Trophoblast cell (in vitro differentiated cells and primary cell): ENCODE measurements at places on chromosomes 16 and 17.
A peak's percentile ranks its signal among the peaks of the same experiment; 100 is the strongest.

- H3K27me3 ChIP-seq: peaks cover 38% of the 10 kb centered on the region
- DNase-seq: no peak
Measured at GRCh38 chr17:44972953-44973352, 4.8 kb upstream of the C1QL1 start.

GRCh38 chr16:1131378-1131994 is 21.4 kb upstream of the CACNA1H start:
- no peaks in the 10 kb centered on the region for H3K27me3 ChIP-seq
- H3K4me1 ChIP-seq: no peaks in the 10 kb centered on the region
- no peak for DNase-seq

DNA sequence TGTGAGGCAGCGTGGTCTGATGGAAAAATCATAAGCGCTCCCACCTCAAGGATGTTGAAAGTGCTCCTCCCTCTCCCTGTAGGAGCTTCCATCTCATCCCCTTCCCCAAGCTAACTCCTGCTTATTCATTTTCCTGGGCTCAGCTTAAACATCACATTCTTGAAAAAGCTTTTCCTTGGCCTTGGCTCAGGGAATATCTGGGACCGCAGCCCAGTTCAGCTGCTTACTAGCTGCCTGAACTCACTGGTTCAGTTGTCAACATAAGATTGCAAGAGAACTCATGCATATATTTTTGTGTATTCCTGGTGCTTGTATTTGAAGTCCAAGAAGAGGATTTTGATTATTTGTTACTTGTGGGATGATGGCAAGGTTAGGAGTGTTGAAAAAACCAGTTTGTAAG is 91.5 kb downstream of the UTP18 start:
- no peak for DNase-seq
- no peaks in the 10 kb centered on the region for H3K27me3 ChIP-seq
- H3K36me3 ChIP-seq: no peaks in the 10 kb centered on the region
- no peak overlapping the region for H3K4me3 ChIP-seq

DNA sequence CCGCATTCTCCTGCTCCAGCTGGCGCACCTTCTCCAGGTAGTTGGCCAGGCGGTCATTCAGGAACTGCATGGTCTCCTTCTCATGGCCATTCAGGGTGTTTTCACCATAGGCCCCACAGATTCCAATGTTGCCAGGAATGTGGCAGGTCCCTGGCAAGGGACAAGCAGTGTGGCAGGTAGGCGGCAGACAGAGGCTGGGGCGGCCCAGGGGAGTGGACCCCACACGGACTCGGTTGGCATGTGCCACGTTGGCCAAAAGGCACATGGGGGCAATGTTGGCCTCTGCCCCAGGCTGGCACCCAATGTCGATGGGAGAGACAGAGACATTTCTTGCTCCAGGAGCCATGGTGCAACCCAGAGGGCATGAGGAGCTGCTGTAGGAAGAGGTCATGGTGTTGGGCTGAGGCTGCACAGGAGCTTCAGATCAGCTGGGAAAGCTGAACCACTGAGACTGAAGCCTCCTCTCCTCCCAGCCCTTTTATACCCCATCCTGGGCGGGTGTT is at the start of gene KRT38:
Gene KRT38, minus strand, starts transcription at position 453 of the 503 bp plus-strand sequence. Its CDS starts 62 bp downstream, at position 391.
- no peaks in the 10 kb centered on the region for H3K36me3 ChIP-seq
- H3K27ac ChIP-seq: no peak within 1 kb of the TSS
- no peaks in the 10 kb centered on the region for H3K27me3 ChIP-seq
- no peak for DNase-seq
- H3K4me1 ChIP-seq: no peaks in the 10 kb centered on the region
- H3K4me3 ChIP-seq: no peak within 1 kb of the TSS

- H3K4me1 ChIP-seq: no peaks in the 10 kb centered on the region
- DNase-seq: peak; percentile 27
- no peak overlapping the region for H3K4me3 ChIP-seq
- no peak overlapping the region for H3K27ac ChIP-seq
Measured at GRCh38 chr16:23729503-23730424, 16.7 kb upstream of the ERN2 start.

- no peaks in the 10 kb centered on the region for H3K27me3 ChIP-seq
- H3K27ac ChIP-seq: no peak overlapping the region
- H3K4me3 ChIP-seq: no peak overlapping the region
- no peaks in the 10 kb centered on the region for H3K4me1 ChIP-seq
- no peak for DNase-seq
- no peaks in the 10 kb centered on the region for H3K36me3 ChIP-seq
Measured at GRCh38 chr16:78478267-78478861, 378.9 kb downstream of the WWOX start.

- no peaks in the 10 kb centered on the region for H3K36me3 ChIP-seq
- DNase-seq: no peak
- peaks cover 10% of the 10 kb centered on the region for H3K4me1 ChIP-seq
- H3K4me3 ChIP-seq: no peak overlapping the region
- peaks cover 7% of the 10 kb centered on the region for H3K27me3 ChIP-seq
Measured at GRCh38 chr16:10880594-10881452, 3.8 kb downstream of the CIITA start.

DNA sequence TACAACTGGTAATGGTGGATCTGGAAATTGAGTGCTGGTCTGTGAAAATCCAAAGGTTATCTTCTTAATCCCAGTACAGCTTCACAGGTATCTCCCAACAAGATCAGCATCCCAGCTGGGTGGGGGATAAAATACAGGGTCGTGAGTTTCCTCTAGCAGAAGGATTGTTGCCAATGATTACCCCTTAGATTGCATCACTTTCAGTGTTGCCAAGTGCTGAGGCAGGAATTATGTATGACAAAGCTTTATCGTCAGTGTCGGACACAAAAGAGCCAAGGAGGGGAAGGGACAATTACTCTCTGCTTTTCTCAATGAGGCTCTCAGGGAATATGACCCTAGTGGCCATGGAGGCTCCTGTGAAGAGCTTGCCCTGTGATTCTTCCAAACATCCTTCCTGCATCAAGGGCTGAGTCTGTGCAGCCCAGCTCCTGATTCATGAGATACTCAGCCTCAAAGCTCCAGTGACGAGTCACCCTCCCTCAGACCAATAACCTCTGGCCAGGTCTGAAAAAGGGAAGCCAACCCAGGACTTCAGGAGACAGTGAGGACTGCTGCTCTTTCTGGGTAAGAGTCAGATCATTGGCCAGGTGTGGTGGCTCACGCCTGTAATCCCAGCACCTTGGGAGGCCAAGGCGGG is 15.0 kb downstream of the OR1F1 start:
- DNase-seq: no peak
- no peaks in the 10 kb centered on the region for H3K4me1 ChIP-seq
- no peak overlapping the region for H3K4me3 ChIP-seq
- no peak overlapping the region for H3K27ac ChIP-seq
- no peaks in the 10 kb centered on the region for H3K36me3 ChIP-seq

DNA sequence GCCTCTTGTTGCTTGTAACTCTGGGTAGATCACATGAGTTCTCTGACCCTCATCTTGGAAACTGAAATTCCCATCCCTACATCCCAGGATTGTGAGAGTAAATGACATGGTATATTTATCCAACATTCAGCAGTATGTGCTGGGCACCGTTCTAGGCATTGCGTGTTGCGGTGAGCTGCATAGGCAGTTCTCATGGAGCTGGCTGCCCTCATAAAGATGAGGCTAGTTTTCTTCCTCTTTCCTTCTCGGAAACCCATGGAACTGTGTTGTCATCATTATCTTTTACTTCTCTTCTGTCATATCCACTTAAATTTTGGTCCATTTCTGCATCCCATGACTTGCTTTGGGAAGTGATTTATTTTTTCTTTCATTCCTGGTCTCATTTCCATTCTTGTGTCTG is 17.2 kb downstream of the CMIP start:
- H3K36me3 ChIP-seq: peaks cover 35% of the 10 kb centered on the region
- H3K4me3 ChIP-seq: no peak overlapping the region
- no peak for DNase-seq
- H3K27ac ChIP-seq: no peak overlapping the region

- no peaks in the 10 kb centered on the region for H3K27me3 ChIP-seq
- peak; percentile 63 for DNase-seq
- no peak overlapping the region for H3K4me3 ChIP-seq
- H3K4me1 ChIP-seq: peaks cover 10% of the 10 kb centered on the region
- peaks cover 5% of the 10 kb centered on the region for H3K36me3 ChIP-seq
Measured at GRCh38 chr16:57192720-57193486, 6.8 kb downstream of the RSPRY1 start.

DNA sequence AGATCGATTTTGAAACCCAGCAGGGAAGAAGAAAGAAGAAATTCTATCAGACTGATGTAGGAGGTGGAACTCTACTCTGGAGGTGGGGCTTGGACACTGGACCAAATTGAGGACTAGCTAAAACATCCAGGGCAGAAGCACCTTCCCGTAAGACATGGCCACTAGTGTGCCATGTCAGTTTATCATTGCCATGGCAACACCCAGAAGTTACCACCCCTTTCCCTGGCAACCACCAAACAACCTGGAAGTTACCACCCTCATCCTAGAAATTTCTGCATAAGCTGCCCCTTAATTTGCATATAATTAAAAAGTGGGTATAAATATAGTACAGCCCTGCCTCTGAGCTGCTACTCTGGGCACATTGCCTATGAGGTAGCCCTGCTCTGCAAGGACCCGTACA is 66.7 kb downstream of the NACA2 start:
- no peaks in the 10 kb centered on the region for H3K27me3 ChIP-seq
- H3K27ac ChIP-seq: no peak overlapping the region
- no peak for DNase-seq
- H3K4me3 ChIP-seq: no peak overlapping the region
- H3K36me3 ChIP-seq: no peaks in the 10 kb centered on the region

DNA sequence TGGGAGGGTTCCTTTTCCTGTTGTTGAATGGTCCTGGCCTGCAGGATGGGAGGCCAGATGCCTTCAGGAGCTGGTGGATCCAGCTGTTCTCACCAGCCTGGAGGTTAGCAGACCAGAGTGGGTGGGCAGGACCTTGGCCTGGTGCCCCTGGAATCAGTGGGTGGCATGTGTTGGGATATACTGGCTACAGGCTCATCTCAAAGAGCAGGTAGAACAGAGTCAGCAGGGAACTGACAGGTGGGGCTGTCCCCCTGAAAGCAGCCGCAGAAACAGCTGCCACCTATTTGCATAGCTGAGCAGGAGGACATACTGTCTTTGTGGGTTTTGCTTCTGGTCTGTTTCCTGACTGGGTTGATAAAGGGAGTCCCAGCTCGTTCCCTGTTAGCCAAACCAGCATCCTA is 144.1 kb downstream of the RAB11FIP4 start:
- H3K27me3 ChIP-seq: no peaks in the 10 kb centered on the region
- H3K4me1 ChIP-seq: peaks cover 13% of the 10 kb centered on the region
- H3K27ac ChIP-seq: no peak overlapping the region
- H3K36me3 ChIP-seq: peaks cover 22% of the 10 kb centered on the region

- H3K36me3 ChIP-seq: peaks cover 4% of the 10 kb centered on the region
- no peak overlapping the region for H3K27ac ChIP-seq
- DNase-seq: no peak
- peak overlapping the region; percentile 59 for H3K4me3 ChIP-seq
- peaks cover 3% of the 10 kb centered on the region for H3K4me1 ChIP-seq
Measured at GRCh38 chr16:56931271-56931891, 561 bp upstream of the HERPUD1 start.

DNA sequence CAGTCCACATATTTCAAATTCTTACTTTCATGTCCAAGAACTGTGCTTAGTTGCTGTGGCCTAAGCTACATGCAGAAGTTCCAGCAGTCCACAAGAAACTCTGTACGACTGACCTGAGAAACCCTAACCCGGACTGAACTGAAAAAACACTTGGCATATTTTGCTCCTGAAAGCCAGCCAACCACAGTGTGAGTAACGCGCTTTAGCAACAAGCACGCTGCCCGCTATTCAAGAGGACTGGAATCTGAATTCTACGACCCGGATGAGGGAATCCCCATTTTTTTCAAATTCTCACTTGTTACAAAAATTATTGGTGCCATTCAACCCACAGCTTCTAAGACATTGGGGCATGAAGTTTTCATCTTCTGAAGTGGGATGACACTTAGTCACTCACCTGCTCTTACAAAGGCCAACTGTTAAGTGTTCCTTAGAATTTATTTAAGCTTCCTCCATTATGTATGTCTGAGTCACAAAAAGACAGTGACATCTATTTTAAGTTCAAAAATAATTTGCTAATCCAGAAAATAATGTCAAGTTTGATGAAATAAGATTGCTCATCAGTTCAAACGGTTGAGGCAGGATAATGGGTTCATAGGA is 78.7 kb downstream of the CDYL2 start:
- no peaks in the 10 kb centered on the region for H3K27me3 ChIP-seq
- no peak overlapping the region for H3K4me3 ChIP-seq
- peak; percentile 82 for DNase-seq
- no peaks in the 10 kb centered on the region for H3K4me1 ChIP-seq
- no peaks in the 10 kb centered on the region for H3K36me3 ChIP-seq
- no peak overlapping the region for H3K27ac ChIP-seq

DNA sequence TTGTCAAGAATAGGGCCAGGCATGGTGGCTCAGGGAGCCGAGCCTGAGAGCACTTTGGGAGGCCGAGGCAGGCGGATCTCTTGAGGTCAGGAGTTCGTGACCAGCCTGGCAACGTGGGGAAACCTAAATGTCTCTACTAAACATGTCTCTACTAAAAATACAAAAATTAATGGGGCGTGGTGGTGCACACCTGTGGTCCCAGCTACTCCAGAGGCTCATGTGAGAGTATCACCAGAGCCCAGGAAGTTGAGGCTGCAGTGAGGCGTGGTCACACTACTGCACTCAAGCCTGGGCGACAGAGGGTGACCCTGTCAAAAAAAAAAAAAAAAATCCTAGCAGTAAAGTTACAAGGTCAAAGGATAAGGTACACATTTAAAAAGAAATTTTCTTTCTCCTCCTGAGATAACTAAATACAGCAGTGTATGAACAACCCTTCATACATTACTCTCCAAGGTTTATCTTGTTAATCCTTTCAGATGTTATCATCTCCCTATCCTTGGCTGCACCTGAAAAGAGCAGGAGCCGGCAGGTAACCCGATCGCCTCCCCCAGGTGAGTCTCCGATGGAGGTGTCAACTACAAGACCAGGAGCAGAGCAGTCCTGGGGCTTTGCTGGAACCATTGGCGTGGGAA is 122.3 kb downstream of the GOSR1 start:
- no peaks in the 10 kb centered on the region for H3K36me3 ChIP-seq
- no peak for DNase-seq
- no peaks in the 10 kb centered on the region for H3K27me3 ChIP-seq
